ENCODE measurements at places on chromosomes 5 and 9.
A peak's percentile ranks its signal among the peaks of the same experiment; 100 is the strongest.

- DNase-seq, result no peak
These were observed 32.0 kb upstream of the EXOC3 start for GRCh38 chr5:410911-411517.

DNA sequence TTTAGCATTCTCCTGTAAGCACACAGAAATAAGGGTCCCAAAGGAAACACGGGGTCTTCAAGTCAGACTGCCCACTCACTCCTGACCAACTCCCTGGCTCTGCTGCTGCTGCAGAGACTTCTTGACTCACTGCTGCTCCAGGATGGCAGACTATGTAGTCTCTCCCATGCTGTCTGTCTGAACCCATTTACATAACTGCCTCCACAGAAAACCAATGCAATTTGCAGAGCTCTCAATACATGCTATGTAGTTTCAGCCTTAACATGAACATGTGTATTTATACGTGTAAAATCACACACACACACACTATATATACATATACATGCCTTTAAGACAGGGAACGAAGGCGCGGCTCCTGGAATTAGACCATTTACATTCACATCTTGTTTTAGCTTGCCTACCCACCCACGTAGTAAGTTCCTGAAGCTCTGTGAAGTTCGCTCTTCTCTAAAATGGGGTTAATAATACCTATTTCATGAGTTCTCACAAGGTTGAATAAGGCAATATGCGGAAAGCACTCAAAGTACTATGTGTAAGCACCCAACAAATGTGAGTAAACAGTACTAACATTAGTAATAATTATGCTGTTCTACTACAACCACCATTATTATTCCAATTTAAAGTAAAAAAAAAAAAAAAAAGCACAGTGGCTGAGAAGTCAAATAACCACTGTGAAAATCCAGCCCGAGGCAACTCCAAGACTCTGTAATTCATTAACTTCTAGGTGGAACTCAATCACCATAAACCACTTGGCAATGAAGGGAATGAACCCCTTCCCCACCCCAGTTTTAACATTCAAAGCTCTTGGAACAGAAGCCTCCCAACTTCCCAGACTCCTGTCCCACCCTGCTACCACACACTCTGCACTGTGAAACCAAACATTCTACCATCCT is 31.8 kb downstream of the PRELID2 start:
- DNase-seq, result no peak

DNA sequence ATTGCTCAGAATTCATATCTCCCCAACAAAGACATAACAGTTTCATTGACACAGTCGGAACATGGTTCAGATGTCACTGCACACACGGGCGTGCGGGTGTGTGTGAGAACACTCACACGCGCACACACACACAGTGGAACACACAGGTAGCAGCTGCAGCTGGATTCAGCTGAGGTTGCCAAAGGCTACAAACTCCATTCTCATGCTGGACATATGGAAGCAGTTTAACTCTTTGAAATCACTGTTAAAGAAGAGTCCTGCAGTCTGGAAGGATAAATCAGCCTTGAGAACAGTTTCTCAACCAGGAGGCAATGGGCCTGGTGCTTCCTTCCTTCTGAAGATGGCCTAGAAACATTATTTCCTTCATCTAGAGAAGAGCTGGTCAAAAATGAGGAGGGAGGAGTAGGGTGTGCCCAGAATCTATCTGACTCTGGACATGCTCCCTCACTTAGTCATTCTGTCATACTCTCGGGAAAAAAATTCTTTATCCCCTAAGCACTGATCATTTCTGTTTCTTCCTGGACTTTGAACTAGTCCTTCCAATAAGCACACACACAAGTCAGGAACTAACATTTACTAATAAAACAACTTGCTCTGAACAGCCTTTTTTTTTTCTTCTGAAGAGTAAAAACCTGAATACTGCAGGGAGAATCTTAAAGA is 160.6 kb downstream of the ZDHHC21 start:
- DNase-seq, result peak; percentile 39

- no peak for DNase-seq
These were observed 984.9 kb downstream of the TLE4 start for GRCh38 chr9:80556631-80557030.

- DNase-seq, result peak; percentile 46
These were observed 1.6 kb downstream of the TSLP start for GRCh38 chr5:111072949-111073682.

- DNase-seq, result no peak
These were observed 10.6 kb upstream of the FAM163B start for GRCh38 chr9:133619791-133620190.

GRCh38 chr5:77981820-77982219 is 205.7 kb upstream of the TBCA start:
- no peak for DNase-seq

GRCh38 chr5:150148117-150148927 is 7.3 kb downstream of the PDGFRB start:
- peak; percentile 87 for DNase-seq

- DNase-seq, result no peak
These were observed 1209.1 kb downstream of the CDH12 start for GRCh38 chr5:21644032-21644431.

DNA sequence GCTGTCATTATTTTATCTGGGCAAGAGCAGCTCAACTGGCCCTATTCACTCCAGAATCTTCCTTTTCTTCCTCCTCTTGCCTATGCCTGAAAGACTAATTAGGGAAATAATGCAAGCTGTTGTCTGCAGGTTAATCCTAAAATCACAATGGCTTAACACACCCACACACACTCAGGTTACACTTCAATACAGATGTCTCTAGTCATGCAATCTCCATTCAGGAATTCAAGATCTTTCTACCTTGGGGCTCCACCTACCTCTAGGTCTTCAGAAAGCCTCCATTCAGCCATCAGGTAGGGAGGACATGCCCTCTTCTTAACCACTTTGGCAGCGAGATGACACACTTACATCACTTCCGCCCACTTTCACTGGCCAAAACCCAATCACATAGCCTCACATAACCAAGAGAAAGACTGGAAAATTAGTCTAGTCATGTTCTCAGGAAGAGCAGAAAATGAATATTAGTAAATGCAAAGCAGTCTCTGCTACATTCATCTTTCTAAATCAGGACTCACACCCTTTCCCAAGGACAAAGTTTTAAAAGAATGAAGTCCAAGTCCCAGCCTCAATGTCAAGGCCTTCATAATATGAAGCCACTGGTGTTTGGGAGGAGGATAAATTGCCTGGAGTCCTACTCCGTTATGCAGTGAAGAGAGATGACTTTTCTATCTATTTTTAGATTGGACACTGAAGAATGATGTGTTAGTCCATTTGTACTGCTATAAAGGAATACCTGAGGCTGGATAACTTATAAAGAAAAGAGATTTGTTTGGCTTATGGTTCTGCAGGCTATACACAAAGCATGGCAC is 428.1 kb downstream of the EFNA5 start:
- no peak for DNase-seq

DNA sequence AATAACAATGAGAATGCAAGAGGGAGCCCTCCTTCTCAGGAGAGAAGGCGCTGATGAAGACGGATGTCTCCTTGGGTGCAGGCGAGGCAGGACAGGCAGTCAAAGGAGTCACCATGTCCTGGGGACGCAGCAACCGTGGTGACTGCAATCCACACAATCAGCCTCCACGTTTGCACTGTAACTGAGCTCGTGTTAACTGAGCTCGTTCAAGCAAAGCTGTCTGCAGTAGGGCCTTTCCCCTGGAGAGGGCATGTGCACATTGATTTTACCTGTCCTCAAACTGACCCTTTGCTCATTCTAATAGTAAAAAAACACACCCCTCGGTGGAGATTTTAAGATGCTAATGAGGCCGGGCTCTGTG is 2.8 kb downstream of the SARDH start:
- no peak for DNase-seq

- DNase-seq, result no peak
These were observed 58.4 kb downstream of the PBX3 start for GRCh38 chr9:125805586-125805985.

GRCh38 chr5:66903218-66903617 is 293.4 kb downstream of the CD180 start:
- DNase-seq, result no peak

GRCh38 chr9:257957-258356 is 43.3 kb downstream of the DOCK8 start:
- DNase-seq, result no peak

DNA sequence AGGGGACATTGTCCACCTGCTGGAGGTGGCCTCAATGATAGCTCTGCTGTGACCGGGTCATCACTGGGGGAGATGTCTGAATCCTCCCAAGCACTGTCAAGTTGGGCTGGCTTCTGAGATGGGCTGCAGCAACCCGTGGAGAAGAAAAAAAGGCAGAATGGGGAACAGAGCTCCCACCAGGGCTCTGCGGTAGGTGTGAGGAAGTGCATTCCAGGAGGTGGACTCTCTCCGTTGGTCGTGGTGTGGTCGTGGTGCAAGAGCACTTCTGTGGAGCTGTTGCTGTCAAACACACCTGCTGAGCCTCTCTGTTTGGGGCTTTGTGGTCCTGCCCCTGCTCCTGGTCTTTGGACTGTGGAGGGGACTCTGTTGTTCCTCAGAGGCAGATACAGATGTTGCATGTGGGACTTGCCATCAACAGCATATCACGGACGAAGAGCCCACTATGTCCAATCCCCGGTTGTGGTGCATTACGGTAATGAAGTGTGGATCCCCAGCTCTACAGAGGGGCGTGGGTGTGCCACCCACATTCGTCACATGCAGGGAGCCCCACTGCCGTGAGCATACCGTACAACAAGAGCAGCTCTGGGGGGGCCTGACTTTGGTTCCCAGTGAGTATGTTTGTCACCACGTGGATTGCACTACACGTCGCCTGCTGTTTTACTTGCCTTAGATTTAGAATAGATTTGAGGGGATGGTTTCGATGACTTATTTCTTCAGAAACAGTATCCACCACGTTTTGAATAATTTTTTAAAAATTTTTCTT is 36.0 kb upstream of the PITX1 start:
- DNase-seq, result no peak

GRCh38 chr9:22244139-22245011 is 202.2 kb upstream of the DMRTA1 start:
- DNase-seq, result peak; percentile 78

- DNase-seq, result peak; percentile 87
These were observed 2.0 kb downstream of the MYO10 start for GRCh38 chr5:16934123-16934522.

- DNase-seq, result no peak
These were observed 587.6 kb upstream of the CDH18 start for GRCh38 chr5:20575571-20575970.

GRCh38 chr9:86902991-86903733 is 44.1 kb downstream of the GAS1 start:
- peak; percentile 18 for DNase-seq

DNA sequence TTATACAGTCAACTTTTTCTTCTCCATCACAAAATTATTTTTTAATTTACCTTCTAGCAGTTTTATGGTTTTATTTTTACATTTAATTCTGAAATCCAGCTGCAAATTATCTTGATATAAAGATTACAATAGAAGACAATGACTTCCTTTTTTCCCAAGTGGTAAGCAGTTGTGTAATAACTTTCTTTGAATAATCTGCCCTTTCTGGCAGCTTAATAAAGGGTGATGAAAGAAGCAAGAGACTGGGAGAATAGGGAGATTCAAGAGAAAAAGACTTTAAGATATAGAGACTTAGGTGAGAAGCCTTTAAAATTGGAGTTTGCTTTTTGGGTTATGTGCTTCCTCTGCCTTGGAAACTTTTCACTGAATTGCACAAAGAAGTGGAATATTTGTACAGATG is 100.4 kb upstream of the FREM1 start:
- DNase-seq, result peak; percentile 8

DNA sequence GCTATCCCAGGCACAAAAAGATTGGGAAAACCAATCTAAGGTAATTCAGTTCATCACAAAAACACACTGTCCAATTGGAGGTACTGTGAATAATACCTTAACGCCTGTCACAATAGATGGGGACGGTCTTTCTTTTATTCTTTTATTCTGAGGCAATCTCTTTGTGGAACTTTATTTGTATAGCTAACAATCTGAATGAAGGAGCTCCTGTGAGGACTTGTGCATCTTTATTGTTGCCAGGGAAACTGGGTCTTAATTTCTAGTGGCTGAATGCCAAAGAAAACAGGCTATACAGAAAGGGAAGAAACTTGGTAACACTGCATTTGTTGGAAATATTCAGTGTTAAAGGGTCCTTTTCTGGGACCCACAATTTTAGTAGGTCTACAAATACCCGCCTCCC is 546.9 kb upstream of the C9orf72 start:
- DNase-seq, result no peak

DNA sequence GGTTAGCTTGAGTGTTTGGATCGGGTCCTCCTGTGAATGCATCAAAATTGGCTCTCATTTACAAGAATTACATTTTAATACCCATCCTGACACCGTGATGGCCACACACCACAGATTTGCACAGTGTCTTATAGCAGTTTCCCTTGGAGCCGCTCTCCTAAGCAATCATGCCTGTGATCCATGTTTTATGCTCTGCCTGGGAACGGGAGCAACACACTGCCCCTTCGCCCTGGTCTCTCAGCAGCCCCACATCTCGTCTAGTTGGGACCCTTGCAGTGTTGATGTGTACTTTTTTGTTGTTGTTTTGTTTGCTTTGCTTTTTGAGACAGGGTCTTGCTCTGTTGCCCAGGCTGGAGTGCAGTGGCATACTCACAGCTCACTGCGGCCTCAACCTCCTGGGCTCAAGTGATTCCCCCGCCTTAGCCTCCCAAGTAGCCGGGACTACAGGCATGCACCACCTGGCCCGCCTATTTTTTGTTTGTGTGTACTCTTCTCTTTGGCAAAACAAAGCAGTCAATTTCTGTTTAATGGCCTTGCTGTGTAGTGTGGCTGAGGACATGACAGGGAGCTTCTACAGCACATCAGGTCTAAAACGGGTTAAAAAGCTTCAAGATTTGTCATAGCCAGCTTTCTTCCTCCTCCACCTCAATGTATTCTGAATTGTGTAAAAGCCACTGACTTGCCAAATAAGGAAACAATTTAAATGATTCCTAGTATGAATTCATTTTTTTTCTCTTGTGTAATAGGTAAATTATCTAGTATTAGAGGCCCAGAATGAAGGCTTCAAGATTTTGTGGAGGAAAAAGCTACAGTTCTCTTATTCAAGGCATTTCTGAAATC is 101.6 kb upstream of the TBCA start:
- DNase-seq, result no peak

GRCh38 chr9:93003552-93004407 is 54.7 kb upstream of the SUSD3 start:
- peak; percentile 67 for DNase-seq

All from GM23248 (cell line).